Renal pelvis (tissue), 12 donors: ENCODE measurements at places on chromosomes 11 and 22.
A peak's percentile ranks its signal among the peaks of the same experiment; 100 is the strongest.

DNA sequence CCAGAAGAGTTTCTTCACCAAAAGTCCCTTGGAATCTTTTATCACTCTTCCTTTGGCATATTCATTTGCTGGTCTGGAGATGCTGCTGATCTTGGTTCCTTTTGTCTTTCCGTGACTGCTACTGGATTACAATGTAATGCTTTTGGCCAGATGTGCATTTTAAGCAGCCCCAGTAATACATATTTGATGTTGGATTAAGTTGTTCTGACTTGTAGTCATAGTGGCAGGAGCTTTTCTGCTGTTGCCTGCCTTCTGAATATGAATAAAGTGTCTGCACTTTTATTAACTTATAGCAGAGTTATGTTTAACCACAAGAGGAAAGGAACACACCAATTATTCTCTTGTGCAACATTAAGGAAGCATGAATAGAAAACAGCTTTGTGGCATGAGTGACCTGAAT lies 360.0 kb upstream of the DDI1 start:
- no peak for DNase-seq

GRCh38 chr11:76240666-76241065 lies 34.4 kb upstream of the WNT11 start:
- DNase-seq = no peak

DNA sequence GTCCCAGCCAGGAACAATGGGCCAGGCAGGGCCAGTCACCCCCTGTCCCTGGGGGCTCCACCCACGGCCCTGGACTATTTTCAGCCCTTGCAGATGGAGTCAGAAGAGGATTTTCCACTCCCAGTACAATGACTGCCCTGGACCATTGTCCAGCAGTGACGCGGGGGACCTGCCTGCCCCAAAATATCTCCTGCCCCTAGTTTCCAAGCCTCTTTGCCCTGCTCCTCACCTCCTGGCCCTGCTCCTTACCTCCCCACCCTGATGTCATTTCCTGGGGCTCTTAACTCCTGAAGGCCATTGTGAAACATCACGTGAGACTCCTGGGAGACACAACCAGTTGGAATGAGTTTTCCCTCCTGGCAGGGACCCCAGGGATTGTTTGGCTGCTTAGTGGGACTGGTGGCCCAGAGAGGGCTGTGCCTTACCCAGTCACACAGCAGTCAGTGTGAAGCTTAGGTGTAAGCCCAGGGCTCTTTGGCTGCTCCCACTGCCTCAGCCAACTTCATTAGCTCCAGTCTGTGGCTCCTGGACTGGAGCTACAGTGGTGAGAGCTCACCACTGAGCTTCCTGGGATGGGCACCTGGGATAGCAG lies 22.2 kb downstream of the P2RY2 start:
- DNase-seq = no peak

GRCh38 chr22:31378123-31378522 lies 21.3 kb upstream of the DRG1 start:
- no peak for DNase-seq

GRCh38 chr11:29282088-29282487 lies 734.7 kb downstream of the KCNA4 start:
- peak; percentile 14 for DNase-seq

DNA sequence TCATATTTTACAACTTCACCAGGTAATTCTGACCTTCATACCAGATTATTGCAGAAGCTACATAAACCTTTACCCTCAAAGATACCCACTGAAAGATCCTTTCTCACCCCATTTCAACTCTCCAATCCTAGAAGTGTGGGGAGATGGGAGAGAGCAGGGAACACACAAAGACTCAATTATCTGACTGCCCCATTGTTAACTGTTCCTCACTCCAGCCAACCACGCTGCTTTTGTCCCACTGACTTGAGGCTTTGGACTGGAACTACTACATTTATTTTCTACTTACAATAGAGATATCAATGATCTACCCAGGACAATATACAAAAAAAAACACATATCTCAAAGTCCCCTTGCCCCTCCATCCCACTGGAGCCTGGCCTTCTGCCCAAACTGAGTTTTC lies 44.7 kb upstream of the SLN start:
- DNase-seq = no peak

DNA sequence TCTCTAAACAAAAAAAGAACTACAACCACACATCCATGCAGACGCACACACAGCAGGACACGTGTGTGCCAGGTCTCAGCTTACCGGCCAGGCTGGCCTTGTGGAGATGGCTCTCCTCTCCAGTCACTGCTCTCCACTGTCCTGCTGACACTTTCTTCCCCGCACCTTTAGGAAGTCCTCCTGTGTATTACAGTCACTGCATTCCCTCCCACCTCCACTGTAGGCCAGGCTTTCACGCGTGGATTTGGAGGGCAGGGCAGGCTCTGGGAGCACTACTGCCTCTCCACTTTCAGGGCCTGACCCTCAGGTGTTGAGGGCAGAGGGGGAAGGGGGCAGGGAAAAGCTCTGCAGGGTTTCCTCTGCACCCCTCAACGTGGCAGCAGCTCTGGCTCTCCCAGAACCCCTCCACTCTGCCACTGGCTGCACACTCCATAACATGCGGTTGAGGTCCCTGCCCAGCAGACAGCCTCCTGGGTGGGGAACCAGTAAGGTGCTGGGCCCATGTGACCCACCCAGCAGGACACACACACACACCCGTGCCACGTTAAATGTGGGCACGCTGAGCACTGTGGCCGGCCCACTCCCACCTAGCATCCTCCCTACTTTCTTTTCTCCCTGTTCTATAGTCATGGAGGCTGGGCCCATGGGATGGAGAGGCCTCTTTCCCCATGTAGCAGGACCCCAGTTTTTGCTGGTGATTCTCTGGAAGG lies 107.0 kb upstream of the PITPNB start:
- DNase-seq = no peak

- DNase-seq = no peak
Observed at GRCh38 chr11:82560836-82561235, 172.8 kb downstream of the FAM181B start.

GRCh38 chr22:20584872-20585638 lies 77.6 kb downstream of the MED15 start:
- no peak for DNase-seq

- no peak for DNase-seq
Observed at GRCh38 chr11:78189851-78190250, 1.1 kb downstream of the USP35 start.

DNA sequence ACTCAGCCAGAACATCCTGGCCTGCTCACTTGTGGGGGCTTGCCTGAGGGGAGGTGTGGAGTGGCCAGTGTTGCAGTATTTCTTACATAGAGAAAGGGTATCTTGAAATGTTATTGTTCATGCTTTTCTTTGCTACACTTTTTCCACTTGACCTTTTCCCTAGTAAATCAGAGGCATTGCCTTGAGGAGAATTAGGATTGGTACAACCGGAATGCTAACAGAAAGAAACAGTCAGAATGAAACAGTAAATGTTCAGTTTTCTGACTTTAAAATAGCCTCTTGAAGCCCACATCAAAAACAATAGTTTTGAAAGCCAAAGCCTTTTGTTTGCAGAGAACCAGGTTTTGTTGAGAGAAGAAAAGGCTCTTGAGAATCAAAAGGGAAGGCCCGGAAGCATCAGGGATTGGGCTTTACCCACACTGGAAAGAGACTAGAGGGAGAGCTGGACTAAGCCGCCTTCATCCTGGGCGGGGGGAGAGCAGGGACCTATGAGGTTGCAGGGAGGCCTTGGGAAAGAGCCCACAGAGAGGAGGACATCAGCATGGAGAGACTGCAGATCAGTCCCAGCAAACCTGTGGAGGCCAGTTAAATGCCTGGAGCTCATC lies 12.4 kb downstream of the ADM start:
- peak; percentile 37 for DNase-seq

- DNase-seq = peak; percentile 34
Observed at GRCh38 chr11:116357784-116358544, 414.8 kb downstream of the BUD13 start.

- no peak for DNase-seq
Observed at GRCh38 chr11:34792814-34793258, 123.3 kb downstream of the APIP start.

DNA sequence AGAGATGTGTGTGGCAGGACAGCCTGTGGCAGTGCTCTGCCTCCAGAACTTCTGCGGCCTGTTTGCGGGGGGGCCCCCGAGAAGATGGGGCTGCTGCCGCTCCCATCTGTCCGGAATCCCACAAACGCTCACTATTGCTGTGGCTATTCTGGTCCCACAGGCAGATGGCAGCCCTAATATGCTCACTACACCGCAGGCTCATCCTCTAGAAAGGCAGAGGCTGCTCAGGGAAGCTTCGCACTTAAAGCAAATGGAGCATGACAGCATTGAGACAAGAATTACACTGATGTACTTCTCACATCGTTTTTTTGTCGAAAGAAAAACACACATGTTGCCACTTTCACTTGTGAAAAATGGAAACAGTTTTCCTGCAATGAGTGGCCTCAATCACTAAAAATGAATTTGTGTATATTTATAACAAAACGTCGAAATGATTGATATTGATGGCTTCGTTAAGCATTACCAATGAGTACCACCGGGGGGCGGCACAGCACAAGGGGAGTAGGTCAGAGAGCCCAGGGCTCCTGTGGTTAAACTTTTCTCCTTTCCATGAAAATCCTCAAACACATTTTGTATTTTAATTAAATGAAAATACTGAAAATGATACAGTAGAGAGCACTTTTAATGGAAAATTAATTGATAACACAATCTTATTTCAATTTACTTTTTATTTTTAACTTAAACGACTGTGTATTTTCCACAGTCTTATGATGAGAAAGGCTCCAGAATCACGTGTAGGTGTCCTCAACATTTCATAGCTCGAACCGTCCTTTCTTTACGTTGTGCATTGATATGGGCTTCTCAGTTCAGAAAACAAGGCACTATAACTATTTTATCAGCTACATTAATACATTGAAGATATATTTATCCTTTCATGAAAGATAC lies 69.1 kb downstream of the CTTN start:
- DNase-seq = peak; percentile 53

- no peak for DNase-seq
Observed at GRCh38 chr11:19374151-19374569, 133.4 kb upstream of the E2F8 start.

- DNase-seq = no peak
Observed at GRCh38 chr11:13280092-13280722, 2.6 kb downstream of the BMAL1 start.

DNA sequence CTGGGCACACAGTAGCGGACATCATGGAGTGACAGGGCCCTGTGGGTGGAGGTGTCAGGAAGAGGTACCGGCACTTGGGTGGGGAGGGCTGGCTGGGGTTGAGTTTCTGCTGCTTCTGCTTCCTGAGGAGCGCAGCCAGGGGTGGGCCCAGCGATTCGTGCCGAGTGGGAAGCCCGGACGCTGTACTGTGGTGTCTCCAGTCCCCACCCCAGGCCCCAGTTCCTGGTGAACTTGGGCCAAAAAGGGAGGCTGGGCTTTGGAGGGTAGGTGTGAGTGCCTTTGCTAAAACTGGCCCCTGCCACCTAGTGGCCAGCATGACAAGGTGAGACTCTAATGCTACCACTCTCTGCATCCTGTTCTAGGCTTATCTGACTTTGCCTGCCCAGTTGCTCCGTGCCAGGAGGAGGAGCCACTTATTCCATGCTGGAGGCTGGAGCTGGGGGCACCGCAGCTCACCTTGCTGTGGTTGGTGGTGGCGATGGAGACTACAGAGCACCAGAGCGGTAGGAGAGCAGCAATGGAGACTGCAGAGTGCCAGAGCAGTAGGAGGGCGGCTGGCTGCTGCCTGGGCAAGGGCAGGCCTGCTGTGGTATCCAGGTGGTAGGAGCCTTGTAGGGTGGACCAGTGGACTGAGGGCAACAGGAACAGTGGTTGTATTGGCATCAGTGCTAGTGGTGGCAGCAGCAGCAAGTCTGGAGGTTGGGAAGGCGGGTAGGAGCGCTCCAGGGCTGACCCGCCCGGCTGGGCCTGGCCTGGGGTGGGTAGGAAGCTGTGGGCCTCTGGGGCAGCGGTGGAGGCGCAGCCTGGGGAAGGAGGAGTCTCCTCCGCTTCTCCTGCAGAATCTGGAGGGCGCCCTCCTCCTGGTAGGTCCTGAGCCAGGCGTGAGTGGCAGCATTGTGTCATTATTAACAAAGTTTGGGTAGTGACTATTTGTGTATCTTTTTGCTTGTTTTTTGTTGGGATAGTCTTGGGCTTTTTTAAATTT lies 2.2 kb upstream of the RFPL2 start:
- no peak for DNase-seq

DNA sequence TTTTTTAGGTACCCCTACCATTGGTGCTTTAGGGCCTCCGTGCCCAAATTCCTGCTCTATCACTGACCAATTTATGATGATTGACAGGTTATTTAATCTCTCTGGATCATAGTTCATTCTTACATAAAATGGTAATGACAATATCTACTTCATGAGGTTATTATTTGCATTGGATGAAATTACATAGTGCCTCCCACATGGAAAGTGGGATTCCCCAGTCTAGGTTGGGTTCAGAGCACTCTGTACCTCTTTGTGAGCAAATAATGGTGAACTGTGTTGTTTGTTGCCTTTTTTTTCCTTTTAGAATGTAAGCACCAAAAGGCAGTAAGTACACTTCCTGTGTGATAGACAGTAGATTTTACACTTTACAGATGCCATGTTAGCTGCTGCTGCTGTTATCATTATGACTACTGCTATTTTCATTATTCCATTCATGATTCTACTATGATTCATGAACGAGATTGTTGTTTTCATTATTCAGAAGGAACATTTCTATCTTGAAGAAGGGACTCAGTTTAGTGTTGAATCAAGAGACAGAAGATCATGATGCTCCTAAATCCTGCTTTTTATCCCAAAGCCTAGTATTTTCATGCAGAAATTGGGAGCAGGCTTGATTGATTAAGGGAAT lies 100.8 kb downstream of the ALX4 start:
- DNase-seq = no peak

- DNase-seq = no peak
Observed at GRCh38 chr11:124886476-124886875, 11.2 kb downstream of the ROBO4 start.

- DNase-seq = no peak
Observed at GRCh38 chr22:30643055-30643875, 7.7 kb downstream of the SLC35E4 start.

- peak; percentile 81 for DNase-seq
Observed at GRCh38 chr11:1548221-1549070, 23.6 kb downstream of the DUSP8 start.

- DNase-seq = no peak
Observed at GRCh38 chr11:476416-476815, 26.3 kb downstream of the PTDSS2 start.

DNA sequence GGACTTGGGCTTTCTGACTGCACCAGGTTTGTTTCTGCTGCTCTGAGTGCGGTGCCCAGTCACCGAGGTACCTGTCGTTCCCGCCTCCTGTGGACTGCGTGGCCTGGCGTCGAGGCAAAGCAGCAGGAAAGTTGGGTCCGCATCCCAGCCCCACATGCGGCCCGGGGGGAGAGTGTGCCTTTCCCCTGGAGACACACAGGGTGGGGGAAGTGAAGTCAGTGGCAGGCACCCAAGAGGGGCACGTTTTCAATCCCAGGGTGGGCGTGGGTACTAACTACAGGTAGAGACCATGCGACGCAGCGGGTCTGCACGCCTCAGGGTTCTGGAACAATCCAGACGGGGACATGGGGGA lies 25.3 kb upstream of the GRAMD4 start:
- DNase-seq = no peak

- no peak for DNase-seq
Observed at GRCh38 chr11:44989831-44990566, 39.3 kb upstream of the TP53I11 start.
